ENCODE measurements at places on chromosomes 13 and 19.

DNA sequence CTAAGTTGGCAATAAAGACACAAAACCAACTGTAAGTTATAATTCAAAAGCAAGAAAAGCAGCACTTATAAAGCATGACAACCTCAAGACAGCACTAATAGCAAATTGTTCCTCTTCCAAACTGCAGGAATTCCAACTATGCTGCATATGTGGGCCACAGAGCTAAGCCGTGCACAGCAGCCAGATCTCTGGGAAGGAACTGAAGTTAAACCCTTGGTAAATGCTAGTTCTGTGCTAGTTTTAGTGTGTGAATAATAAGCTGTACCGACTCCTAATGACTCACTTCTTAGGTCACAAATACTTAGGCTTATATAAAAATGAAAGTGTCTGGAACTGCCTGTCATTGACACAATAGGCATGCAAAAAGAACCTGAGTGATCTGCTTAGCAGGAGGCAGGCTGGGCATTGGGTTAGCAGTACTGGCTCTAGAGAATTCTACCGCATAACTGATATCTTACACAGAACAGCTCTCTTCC lies 21.2 kb upstream of the GTF3A start:
- DNase-seq: no peak

DNA sequence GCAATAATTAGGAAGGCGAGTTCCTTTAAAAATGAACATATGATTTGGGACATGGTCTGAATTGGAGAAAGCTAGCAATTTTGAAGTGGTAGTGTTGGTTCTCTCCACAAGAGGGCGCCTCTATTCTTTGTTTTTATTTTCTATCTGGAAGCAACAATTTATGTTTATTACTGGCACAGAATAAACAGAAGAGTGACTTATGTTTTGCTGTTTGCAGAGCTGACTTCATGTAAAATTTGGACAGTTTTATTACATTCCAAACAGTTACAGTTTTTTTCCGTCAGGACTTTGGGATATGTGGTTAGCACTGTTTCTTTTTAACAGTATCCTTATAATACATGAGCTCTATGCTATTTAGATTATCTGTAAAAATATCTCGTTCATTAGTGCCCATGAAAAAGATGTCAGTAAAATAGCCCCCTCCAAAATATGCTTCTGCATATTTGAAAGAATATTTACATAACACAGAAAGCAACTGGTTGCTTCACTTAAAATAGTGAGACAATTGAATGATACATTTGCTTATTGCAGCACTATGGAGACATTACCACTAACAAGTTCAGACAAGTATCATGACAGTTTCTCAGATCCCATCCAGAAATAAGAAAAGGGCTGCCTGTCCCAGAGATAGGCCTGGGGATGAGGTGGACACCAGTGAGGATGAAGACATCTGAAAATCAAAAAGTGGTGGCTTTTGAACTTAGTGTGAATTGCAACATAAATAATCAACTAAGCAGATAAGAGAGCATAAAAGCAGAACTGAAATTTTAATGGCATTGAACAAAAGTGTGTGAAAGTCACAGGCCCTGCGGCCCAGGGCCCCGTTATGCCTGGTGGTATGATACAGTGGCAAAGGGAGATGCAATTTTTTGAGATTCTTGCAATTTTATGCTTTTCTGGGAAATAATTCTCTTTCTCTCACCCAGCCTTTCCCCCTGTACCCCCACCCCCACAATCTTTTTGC lies 32.3 kb upstream of the FGF9 start:
- DNase-seq: no peak

- DNase-seq: no peak
Observed at GRCh38 chr19:11138601-11139300, 16.8 kb downstream of the SPC24 start.

DNA sequence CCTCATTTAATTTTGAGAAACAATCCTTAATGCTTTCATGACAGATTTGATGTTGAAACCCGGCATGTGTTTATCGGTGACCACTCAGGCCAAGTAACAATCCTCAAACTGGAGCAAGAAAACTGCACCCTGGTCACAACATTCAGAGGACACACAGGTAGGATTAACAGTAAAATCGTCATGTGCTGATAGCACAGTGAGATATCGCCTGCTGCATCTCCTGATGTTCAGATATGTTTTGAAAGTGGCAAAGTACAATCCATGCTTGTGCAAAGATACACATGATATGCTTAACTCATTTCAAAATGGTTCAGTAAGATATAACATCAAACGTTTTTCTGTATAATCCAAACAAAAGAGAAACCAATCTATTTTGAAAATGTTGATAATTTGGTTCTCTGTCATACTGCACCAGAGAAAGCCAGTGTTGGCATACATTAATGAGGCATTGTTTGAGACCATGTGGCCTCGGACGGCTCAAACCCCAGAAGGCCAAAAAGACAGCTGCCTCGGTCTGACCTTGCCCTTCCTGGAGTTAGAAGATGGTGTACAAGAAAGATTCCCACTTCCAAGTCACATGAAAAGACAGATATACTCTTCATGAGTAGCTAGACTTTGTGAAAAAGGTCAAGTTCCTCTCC lies 76.2 kb downstream of the DHRS12 start:
- no peak for DNase-seq

GRCh38 chr13:36339600-36340155 lies 6.5 kb downstream of the SPART start:
- no peak for DNase-seq

DNA sequence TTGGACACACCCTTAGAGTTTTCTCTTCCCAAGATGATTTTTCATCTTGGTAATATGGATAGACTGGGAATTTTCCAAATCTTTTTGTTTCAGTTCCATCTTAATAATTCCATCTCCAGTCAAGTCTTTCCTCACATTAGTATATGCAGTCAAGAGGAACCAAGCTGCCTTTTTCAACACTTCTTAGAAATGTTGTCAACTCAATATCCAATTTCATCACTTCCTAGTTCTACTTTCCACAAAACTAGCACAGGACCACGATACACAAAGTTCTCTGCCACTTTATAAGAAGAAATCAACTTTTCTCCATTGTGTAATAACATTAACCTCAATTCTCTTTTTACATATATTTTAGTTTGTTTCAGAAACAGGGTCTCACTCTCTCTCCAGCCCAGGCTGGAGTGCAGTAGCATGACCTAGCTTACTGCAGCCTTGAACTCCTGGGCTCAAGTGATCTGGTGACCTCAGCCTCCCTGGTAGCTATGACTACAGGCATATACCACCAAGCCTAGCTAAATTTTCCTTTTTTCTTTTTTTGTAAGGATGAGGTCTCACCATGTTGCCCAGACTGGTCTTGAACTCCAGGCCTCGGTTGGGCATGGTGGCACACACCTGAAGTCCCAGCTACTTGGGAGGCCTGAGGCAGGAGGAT lies 15.5 kb downstream of the ZNF443 start:
- DNase-seq: no peak

- peak; percentile 37 for DNase-seq
Observed at GRCh38 chr19:13277104-13277809, 127.0 kb downstream of the IER2 start.

DNA sequence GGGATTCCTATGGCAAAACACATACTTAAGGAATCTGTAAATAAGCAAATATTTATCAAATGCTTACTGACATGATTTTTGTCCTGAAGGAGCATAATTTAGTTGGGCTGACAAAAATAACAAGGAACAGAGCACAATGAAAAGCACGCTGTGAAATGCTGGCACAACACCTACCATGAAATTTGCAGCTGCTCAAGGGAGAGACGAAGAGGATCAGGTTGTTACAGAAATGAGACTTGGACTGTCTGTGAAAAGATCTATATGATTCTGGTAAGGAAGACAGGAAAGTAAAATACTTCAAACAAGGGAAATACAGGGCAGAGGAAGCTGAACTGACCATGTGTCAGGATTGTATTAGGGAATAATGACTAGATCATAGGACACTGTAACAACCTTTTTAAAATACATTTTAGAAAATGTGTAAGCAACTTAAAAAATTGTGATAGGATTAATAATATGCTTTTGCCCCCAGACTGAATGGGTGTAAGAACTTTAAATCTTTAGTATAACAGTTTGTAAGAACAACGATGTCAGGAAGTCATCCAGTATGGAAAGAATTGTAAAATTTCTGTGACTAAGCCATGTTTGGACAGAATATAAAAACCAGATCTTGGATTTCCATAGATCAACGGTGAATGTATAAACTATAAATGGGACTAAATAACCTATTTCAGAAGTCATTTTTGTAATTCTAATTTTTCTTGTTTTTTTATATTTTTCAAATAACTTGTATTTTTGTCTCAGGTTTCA lies 1556.0 kb downstream of the EFNB2 start:
- no peak for DNase-seq

GRCh38 chr13:77033717-77034302 lies 6.9 kb upstream of the FBXL3 start:
- DNase-seq: no peak

- no peak for DNase-seq
Observed at GRCh38 chr19:56687031-56687430, 15.5 kb upstream of the ZNF835 start.

GRCh38 chr13:71082631-71083030 lies 784.4 kb downstream of the DACH1 start:
- no peak for DNase-seq

DNA sequence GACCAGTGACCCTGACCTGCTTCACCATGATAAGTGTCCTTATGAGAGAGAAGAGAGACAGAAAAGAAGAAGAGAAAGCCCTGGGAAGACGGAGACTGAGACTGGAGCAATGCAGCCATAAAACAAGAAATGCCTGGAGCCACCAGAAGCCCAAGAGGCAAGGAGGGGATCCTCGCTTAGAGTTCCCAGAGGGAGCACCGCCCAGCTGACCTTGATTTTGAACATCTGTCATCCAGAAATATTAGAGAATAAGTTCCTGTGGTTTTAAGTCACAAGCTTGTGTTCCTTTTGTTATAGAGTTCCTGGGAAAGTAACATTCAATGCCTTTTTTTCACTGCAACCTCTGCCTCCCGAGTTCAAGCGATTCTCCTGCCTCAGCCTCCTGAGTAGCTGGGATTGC lies 20.2 kb downstream of the CERS1 start:
- no peak for DNase-seq

DNA sequence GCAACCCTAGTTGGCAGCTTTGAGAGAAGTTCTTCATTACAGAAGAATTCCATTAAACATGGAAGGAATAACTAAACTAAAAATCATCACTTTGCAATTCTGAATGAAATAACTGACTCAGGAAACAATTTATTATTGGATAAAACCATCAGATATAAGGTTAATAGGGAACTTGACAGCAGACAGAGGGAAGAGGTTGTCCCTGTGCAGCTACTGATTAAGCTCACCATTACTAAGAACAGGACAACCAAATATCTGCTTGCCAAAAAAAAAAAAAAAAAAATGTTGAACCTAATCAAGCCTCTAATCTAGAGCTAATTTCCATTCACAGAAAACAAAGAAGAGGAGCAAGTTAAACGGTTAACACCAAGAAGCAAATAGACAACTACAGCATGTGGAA lies 12.8 kb downstream of the N4BP2L2 start:
- DNase-seq: no peak

DNA sequence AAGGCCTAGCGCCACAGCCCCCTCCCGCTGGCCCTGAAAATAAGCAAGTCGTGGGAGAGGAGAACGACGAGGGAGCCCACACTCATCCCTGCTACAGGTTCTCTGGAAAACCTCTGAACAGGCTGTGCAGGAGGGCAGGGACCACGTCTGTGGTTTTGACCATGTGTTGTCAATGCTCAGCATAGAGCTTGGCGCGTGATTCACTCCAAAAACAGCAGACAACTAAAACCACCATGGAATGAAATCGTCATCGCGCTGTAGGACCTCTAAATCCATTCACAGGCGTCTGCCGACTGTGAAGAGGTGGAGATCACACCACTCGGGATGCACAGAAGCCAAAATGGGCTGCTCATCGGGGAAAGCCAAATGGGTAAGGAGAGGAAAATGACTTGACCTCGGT lies 121.3 kb downstream of the COL4A1 start:
- no peak for DNase-seq

DNA sequence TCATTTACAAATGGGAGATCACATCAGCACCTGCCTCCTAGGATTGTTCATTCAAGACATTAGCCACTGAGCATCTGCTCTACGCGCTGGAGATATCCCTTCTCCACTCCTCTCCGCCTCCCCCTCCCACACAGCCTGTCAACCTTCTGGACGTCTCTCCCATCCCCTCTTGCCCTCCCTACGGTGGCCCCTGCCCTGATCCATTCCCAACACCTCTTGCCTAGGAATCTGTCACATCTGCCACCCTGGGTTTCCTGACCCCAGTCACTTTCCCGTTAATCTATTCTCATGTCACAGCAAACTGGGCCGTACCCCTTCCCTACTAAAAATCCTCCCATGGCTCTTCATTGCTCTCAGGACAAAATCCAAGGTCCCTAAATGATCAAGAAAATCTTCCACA lies 10.3 kb downstream of the DYRK1B start:
- DNase-seq: peak; percentile 37

DNA sequence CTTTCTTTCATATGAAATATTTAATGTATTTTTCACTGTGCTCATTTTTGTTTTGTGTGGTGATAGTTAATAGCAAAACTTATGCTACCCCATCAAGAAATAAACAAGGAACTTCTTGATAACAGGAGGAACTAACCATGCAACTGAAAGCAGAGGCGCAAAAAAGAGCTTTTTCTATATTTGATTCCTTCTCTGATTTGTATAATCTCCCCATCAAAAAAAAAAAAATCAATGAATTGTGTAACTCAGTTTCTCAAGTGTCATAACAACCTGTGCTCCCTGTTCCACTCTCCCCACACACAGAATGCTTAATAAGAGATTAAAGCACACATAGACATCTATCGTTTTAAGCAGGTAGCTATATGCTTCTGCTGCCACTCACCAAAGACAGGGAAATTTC lies 67.3 kb upstream of the MED4 start:
- DNase-seq: no peak

GRCh38 chr19:50925734-50926133 lies 14.5 kb upstream of the KLK4 start:
- DNase-seq: no peak

DNA sequence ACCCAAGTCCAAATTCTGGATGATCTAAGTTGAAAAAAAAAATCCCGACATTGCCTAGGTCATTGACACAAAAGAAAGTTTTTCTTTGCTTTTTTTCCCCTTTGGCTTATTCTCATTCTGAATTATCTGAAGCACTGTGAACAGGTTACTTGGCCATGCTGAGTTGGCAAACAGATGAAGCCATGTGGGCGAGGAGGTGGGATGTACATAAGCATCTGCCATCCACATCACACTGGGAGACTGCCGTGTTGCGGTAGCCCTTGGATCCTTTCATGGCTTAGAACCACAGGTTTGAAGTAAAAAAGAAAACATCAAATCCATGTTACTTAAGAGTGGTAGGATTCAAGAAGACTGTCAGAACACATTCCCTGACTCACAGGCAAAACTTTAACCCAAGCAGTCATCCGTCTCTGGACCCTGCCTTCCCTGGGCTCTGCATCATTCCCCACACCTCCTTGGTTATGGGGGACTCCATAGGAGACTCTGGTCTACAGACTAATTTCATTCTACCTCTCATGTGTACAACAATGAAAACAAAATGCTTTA lies 242.5 kb upstream of the SERP2 start:
- DNase-seq: no peak

DNA sequence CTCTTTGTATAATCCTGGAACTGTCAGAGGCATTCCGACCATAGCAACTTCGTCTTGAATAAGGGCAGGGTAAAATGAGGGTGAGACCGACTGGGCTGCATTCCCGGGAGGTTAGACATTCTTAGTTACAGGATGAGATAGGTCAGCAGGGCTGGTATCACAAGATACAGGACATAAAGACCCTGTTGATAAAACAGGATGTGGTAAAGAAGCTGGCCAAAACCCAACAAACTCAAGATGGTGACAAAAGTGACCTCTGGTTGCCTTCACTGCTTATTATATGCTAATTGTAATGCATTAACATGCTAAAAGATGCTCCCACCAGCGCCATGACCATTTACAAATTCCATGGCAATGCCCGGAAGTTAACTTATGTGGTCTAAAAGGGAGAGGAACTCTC lies 27.7 kb upstream of the MBNL2 start:
- DNase-seq: no peak
